ENCODE measurements at places on chromosomes 2 and 18.

DNA sequence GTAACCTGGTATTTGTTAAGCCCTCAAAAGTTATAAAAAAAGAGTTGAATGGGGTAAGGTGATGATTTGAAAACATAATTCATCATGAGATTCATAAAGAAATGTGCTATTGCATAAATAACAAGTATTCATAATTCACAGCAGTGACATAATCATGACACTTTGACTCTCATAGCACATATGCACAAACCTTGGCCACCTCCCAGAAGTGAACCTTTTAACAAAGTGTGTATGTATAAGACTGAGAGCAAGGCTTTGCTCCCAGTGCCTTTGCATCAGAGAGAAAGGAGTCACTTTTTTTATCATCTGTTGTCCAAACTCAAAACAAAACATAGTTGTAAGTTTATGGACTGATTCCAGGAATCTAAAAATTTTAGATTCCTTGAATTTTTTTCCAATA is 15.0 kb upstream of the HTR2B start:
- DNase-seq, result no peak

DNA sequence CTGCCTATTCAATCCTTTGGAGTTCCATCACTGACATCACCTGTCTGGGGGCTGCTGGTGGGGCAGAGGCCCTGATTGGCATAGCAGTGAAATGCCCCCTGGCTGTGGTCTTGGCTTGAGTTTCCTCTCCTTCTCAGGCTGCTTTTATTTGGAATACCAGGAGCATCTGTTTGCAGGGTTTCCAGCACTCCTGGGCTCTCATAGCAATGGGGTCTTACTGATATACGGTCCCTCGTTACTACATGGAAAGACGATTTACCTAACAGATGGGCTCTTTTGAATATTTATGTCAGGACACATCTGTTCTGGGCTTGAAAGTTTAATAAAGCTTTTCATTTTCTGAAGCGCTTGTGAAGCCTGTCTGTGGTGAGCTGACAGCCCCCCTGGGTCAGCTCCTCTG is 230.3 kb downstream of the SLC4A3 start:
- no peak for DNase-seq

- no peak for DNase-seq
These were observed 22.6 kb upstream of the PROKR1 start for GRCh38 chr2:68620772-68621171.

DNA sequence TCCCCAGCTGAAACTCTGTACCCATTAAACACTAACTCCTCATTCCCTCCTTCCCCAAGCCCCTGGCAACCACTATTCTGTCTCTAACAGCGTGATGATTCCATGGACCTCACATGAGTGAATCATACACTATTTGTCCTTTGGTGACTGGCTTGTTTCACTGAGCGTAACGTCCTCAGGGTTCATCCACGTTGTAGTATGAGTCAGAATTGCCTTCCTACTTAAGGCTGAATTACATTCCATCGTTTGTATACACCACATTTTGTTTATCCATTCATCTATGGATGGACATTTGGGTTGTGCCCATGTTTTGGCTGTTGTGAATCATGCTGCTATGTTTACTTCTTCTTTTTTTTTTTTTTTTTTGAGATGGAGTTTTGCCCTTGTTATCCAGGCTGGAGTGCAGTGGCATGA is 19.6 kb upstream of the CABLES1 start:
- DNase-seq, result no peak

- DNase-seq, result no peak
These were observed 86.0 kb downstream of the RTN4 start for GRCh38 chr2:54964271-54964670.

GRCh38 chr2:1701556-1702185 is 42.6 kb downstream of the PXDN start:
- DNase-seq, result no peak

- no peak for DNase-seq
These were observed 34.0 kb upstream of the COL3A1 start for GRCh38 chr2:188940171-188940570.

DNA sequence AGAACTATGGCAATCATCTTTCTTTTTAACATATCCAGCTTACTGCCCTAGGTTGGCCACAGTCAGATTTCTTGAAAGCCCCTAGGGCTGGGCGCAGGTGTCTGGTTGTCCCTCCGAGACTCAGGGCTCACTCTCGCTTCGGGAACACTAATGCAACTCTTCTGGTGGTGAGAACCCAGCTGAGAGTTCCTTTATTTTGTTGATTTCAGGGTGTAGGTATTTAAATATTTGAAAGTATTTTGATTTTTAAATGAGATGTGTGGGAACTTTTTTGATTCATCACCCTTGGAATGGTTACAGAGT is 40.7 kb downstream of the INPP4A start:
- no peak for DNase-seq

- DNase-seq, result peak; percentile 24
These were observed 622.6 kb upstream of the ID2 start for GRCh38 chr2:8059255-8059654.

GRCh38 chr2:227377467-227378351 is 1.4 kb downstream of the TM4SF20 start:
- no peak for DNase-seq

All from NCI-H187 (cell line).